Fibroblast of skin of right biceps (primary cell): ENCODE measurements at places on chromosomes 3 and 15.

- DNase-seq: no peak
These were observed 319.2 kb upstream of the LRRFIP2 start for GRCh38 chr3:37493485-37494080.

DNA sequence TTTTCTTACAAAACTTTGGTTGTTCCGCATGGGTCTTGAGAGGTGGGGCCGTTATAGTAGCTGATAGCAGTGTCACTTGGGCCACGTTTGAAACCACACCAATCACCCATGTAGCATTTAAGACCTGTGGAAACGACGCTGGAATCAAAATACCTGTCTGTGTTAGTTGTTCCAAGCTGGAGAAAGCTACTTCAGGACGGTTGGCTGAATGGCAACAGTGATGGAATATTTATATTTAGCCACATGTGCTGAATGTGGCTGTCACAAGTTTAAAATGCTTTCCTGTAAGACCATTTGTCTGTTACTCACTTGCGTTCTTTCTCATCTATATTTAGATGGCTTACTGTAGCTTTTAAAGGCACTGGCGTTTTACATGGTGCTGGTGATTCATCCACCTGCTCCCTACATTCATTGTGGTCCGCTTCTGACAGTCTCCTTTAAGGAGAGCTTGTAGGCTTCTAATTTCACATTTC is 1.4 kb downstream of the DNAJA4 start:
- DNase-seq: peak; percentile 72

DNA sequence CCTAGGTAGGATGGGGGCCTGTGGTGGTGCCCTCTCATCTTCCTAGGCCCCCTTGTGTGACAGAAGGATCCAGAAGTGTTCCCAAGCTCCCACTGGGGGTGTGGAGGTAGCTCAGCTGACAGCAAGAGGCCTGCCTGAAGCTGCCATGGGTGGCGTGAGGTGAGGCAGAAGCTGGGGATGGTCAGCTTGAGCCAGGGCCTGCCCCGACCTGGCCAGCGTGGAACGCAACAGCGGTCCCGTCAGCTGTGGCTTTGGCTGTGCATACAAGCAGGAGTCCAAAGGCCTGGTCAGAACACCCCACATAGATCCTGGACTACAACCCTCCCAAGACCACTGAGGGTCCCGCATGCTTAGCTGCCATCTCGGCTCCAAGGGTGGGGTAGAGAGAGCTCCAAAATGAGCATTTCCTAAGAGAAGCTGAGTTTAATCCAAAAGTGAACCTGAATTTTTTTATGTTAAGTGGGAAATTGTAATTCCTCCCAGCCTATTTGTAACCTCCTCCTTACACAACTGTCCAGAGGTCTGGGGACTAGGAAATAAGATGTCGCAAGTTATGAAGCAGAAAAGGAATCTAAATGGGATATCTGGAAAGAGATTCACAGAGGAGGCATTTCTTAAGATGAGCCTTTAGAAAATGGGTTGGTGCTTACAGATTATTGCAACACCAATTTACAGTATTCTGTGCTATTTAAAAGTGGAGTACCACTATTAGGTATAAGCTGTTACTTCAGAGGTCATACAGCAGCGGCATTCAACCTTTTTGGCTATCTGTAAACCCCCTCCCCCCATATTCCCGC is 9.9 kb upstream of the PLA2G4D start:
- peak; percentile 42 for DNase-seq

DNA sequence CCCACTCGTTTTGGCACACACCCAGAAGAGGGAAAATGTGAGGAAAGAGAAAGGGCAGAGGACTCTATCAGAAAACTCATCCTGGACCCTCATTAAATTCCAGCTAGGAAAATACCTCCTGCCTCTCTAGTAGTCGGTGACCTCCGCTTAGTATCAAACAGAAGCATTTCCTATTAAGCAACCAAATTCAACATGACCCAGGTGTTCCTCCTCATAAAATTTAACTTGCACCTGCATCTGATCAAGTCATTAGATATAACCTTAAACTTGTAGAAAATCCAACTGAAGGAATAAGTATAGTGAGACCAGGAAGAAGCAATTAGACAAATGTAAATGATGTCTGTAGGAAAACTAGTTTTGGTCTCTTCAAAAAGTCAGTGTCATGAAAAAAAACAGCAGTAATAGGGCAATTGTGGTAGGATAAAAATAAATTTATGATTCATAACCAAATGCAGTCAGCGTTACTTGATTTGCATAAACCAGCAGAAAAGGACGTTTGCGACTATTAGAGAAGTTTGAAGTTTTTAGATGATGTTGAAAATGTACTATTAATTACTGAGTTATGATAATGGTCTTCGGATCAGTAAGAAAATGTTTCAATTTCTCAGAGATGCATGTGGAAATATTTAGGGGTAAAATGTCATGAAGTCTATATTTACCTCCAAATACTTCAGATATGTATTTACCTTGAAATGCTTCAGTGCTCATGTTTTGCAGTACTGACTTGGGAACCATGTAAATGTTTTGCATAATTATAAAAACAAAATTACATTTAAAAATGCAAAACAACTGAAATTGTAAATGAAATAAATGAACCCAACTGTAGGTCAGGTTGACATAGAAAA is 44.6 kb downstream of the LDHAL6B start:
- DNase-seq: no peak

- DNase-seq: peak; percentile 9
These were observed 92.6 kb upstream of the KCNMB2 start for GRCh38 chr3:178443634-178444033.
